ENCODE measurements at places on chromosomes 13 and 19.

DNA sequence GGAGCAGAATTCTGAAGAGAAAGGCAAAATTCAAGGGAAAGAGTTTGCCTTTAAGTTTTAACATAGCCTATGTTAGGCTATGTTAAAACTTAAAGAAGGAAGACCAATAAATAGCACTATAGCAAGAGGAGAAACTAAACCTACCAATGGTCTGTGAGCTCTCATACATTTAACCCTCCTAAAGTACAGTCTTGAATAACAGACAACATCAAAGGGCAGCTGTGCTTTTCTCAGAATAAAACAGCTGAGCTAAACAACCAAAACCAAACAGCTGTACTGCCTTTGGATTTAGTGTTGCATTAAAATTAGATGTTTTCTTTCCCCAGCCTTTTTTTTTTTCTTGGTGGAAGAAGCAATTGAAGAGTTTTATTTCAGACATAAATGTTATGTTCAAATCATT lies 34.0 kb downstream of the KLF5 start:
- DNase-seq: no peak

DNA sequence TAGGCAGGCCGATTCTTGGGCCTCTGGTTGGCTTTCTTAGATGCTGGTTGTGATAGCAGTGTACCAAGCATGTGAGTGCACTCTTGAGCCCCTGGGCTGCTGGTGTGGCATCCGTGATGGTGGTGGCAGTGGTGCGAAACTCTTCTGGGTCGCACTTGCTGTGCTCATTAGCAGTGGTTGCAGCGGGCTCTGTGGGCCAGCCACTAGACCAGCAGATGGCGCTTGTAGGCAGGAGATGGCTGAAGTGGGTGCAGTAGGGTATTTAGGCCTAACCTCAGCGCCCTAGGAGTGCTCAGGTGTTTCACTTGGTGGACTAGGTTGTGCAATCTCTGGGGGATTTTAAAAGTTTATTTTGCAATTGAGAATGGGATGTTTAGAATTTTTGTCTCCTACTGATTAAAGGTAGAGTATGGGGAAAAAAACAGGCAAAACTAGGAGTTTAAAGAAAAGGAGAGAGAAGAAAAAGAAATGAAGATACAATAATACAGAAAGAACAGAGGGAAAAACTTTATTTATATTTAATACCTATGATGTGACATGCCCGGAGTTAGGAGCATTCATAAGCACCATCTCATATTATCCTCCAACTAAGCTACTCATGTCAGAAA lies 4.3 kb upstream of the ZNF17 start:
- peak; percentile 67 for DNase-seq

DNA sequence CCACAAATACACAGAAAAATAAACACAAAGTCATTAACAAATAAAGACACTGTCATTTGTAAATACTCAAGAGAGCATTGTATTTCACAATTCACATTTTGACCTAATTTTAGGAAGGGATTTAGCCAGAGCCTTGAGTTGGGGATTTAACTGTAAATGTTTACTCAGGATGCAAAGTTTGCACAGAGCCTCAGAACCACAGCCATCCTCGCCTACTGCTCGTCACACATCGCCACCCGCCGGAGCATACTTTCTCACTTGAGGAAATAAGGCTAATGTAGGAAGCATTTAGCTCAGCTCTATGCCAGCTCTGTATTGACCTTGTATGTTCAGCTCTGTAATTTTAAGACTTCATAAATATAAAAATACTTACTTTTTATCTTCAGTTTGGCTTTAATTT lies 442.7 kb downstream of the OXGR1 start:
- no peak for DNase-seq

DNA sequence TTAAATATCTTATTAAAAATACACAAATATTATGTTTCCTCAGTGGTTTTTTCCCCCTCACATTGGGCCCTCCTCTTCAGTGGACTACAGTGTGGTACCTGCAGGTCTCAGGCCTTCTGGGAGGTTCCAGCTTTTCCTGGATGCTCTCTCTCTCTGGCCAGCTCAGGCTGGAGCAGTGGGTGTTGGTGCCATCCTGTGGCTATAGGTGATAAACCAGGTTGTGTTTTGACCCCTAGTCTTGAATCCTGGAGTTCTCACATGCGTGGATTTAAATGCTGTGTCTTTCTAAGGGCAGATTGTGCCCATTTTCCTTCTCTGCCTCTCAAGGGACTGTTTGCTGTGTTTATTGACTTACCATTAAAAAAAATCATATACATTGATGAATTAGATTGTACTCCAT lies 41.2 kb upstream of the ZNF527 start:
- no peak for DNase-seq

DNA sequence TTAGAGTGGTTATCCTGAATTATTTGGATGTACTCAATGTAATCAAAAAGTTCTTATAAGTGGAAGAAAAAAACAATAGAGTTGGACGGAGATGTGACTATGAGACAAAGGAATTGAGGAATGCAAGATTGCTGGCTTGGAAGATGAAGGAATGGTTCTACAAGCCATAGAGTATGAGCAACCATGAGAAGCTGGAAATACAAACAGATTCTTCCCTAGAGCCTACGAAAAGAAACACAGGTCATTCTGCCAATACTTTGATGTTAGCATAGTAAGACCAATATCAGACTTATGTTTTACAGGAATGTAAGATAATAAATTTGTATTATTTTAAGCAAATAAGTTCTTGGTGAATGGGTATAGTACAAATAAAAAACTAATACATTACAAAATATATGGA lies 249.2 kb downstream of the DIAPH3 start:
- no peak for DNase-seq

GRCh38 chr13:110779022-110779421 lies 65.5 kb downstream of the ING1 start:
- DNase-seq: no peak

DNA sequence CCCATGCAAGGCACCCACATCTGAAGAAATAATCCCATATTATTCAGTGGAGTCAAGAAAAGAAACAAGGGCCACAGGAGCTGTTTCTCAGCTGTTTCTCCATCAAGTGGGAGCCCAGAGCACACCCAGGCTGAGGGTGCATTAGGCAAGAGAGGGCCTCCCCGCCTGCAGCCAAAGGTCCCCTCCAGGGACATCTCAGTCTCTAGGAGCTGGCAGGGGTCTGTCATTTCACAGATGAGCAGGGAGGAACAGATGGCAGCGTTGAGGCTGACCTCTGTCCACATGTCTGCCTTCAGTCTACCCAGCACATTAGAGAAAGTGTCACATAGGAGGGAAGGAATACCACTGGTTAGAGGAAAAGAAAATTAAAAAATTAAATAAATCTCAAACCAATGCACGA lies 157.7 kb downstream of the ZNF536 start:
- DNase-seq: no peak

DNA sequence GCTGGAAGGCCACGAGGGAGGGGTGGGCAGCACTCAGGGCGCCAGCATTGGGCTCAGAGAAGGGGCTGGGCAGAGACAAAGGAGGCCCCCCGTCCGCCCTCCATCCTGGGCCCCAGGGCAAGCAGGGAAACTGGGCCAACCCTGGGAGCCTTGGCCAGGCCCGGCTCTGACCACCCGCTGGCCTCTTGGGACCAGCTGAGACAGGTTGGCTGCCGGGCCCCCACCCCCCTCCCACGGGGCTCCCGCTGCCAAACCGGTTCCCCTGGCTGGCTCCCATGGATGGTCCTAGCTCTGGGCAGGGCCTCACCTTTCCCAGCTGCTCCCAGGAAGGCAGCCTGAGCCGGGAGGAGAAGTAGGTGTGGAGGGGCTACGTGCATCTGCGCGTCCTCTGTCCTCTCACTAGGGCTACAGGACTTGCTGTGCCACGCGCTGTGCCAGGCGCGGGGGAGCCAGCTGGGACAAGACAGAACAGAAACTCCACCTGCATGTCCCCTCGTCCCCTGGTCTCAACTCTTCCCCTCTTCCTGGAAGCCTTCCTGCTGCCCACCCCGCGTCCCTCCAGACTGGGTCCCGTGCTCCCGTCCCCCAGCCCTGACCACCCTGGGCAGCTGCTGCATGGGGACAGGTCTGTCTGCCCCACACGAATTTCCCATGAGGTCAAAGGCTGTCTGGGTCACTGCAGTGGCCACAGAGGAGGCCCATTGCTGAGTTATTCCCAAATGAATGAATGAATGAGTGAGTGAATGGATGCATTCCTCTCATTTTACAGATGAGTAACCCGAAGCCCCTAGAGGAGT lies 29.1 kb upstream of the NCCRP1 start:
- DNase-seq: no peak

DNA sequence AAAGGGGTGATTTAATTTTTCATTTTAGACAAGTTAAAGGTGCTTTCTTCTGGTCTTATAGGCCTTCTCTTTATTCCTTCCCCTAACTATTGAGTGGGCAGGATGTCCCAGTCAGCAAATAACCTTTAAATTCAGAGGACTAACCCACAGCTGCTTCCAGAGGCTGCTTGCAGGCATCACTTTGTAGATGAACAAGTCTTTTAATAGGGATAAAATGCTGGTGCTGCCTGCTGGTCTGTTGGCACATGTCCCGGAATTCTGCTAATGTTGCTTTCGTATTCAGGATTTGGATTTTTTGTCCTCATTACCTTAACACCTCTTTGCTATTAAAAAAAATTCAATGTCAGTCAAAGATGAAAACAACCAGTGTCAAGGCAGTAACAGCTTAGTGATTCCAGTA lies 132.7 kb upstream of the KL start:
- DNase-seq: no peak

- no peak for DNase-seq
Observed at GRCh38 chr13:93534181-93534700, 307.6 kb downstream of the GPC6 start.

GRCh38 chr19:17555929-17556813 lies 722 bp downstream of the COLGALT1 start:
- DNase-seq: peak; percentile 31

DNA sequence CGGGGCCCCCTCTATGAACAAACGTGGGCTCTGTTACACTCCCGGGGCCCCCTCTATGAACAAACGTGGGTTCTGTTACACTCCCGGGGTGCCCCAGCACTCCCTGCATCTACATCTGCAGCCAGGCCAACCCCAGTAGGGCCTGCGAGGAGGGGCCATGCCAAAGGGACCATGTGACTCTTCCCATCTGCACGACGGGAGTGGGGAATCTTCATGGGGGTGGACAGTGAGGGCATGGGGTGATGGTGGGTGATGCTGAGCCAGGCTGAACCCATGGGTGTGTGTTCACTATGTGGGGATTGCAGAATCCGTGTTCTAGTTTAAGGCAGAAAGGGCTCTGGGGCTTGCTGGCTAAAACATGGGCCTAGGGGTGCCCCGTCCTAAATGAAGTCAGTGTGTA lies 69.9 kb upstream of the ARHGEF7 start:
- DNase-seq: no peak

DNA sequence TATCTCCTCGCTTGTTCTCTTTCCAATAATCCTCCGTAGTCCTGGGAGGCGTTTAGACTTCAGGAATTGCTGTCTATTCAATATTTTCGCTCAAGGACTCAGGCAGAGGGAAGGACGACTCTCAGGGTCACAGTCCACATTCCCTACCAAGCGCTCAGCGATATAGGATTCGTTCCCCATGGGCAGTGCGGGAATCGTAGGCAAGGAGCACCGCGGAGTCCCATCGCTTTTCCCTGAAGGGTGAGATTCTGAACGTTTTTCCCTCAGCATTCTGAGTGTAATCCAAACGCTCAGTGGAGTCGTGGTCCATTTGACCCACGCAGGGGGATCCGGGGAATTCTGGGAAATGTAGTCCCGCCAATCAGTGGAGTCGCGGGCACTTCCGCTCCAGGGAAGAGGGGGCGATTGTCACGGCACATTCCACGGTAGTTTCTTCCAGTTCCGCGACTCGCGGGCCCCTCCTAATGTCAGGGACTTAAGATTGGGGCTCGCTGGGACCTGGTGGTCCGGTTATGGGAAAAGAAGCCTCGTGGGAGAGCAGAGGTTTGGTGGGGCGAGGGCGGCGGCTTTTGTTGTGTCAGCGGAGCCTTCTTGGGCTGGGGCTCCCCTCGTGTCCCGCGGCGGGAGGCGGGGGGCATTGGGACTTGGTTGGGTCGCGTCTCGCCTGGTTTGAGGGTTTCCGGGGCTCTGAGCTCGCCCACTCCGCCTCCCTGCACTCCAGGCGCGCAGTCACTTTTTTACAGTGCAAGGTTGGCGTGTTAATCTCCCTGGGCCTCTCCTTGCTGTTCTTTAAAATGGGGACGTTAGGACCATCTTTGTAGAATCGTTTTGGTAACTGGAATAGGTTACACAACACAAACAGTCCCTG lies at the start of gene ZNF234:
Gene ZNF234, plus strand, starts transcription at position 364 of the 868 bp plus-strand sequence. CDS start 3,079 bp downstream, outside the sequence.
- peak; percentile 79 for DNase-seq

GRCh38 chr19:13717194-13717643 lies 47.1 kb upstream of the MRI1 start:
- DNase-seq: no peak

DNA sequence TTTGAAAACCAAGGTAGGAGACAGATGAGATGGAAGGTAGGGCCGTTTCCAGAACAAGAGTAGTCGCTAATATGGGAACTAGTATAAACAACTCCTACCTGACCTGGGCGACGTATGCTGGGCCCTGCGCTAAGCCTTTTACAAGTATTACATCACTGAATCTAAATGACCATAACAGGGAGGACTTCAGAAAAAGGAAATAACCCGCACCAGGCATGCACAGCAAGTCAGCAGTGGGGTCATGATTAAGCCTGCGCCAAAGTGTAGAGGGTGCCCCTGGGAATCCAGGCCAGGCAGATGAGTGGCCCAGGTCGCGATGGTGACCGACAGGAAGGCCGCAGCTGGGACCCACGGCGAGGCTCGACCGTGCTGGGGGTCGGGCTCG lies 613 bp downstream of the ATP13A1 start:
- DNase-seq: no peak

- no peak for DNase-seq
Observed at GRCh38 chr19:23999821-24000610, 85.3 kb downstream of the ZNF726 start.

DNA sequence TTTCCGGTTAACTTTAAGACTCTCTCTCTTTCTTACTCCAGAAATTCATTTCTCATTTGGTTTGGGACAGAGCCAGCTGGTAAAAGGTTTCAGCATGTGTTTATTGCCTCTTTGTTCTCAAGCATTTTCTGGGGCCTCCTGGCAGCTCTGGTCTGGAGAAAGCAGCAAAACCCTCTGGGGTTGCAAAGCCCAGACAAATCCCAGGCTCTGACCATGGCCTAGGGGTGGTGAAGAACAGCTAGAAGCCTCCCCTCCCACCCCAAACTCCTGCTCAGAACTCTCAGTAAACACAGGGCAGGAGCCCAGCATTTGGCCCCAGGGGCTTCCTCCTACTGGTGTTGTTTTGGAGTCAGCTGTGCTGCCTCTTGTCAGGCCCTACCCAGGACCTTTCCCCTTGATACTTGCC lies 124.2 kb upstream of the SERP2 start:
- DNase-seq: no peak

GRCh38 chr13:98568918-98569317 lies 8.0 kb downstream of the STK24 start:
- no peak for DNase-seq

All from activated CD4-positive, alpha-beta T cell treated with anti-CD3 and anti-CD28 coated beads for 4 hours (primary cell).